Stimulated activated CD4-positive, alpha-beta T cell treated with anti-CD3 and anti-CD28 coated beads, Interleukin-4, amount 100 ng/mL, for 1 hour (primary cell): ENCODE measurements at places on chromosomes 2 and 18.

- DNase-seq: no peak
These were observed 1097.9 kb upstream of the CNTNAP5 start for GRCh38 chr2:122927197-122927596.

GRCh38 chr18:61475931-61476330 lies 142.7 kb downstream of the CDH20 start:
- DNase-seq: no peak

- no peak for DNase-seq
These were observed 122.3 kb downstream of the ATL2 start for GRCh38 chr2:38254796-38255195.

DNA sequence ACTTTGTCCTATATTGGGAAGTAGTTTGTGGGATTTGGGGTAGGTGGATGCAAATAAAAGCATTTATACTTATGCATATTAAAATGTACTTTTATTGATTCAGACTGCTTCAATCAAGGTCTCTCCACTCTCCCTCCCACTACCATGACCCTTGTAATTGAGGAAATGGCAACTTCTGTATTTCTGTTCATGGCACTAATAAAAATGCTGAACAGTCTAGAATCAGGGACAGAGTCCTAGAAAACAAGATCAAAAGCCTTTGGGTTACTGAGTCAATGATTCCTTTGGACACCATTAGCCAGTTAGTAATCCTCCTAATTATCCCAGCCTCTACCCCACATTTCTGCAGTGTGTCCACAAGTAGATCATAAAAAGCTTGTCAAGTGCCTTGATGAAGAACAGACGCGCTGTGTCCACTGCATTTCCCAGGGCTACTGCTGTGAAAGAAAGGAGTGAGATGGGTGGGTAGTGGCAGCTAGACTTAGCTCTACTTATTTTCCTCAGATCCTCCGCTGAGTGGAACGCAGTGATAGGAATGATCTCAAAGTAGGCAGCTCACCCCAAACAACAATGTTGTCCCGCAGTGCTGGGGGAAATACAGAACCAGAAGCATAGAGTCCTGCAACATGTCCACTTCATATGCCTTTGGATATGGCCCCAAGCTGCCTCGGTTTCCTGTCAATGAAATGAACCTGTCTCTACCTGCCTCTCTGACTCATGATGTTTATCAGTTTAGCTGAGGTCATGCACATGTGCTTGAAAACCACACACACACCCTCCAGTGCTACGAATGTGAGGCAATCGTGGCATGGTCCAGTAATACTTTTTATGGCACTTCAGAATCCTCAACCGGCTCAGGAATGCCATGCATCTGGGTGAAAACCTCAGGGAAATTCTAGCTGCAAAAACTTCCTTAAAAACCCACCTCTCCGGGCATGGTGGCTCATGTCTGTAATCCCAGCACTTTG lies 115.5 kb downstream of the COL6A3 start:
- DNase-seq: no peak

DNA sequence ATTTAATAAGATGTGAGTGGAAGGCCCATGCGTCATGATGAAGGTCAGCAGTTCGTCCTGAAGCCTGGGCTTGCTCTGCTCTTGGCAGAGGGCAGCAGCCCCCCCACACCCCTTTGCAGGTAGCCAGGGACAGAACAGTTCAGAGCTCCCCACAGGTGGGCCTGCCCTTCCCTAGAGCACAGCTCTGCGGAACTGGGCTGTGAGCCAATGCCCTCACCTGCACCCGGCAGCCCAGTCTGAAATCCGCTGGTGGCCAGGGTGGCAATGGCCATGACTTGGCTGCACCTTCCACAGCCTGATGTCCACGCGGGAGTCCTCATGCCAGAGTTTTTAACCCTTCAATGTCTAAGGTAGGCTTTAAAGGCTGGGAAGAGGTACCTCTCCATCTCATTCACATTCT lies 136.7 kb downstream of the ACKR3 start:
- no peak for DNase-seq

- no peak for DNase-seq
These were observed 4.6 kb downstream of the AGXT start for GRCh38 chr2:240873098-240873788.

GRCh38 chr2:176852667-176853066 lies 359.9 kb upstream of the HNRNPA3 start:
- DNase-seq: no peak

- no peak for DNase-seq
These were observed 78.2 kb downstream of the THNSL2 start for GRCh38 chr2:88248280-88248828.

DNA sequence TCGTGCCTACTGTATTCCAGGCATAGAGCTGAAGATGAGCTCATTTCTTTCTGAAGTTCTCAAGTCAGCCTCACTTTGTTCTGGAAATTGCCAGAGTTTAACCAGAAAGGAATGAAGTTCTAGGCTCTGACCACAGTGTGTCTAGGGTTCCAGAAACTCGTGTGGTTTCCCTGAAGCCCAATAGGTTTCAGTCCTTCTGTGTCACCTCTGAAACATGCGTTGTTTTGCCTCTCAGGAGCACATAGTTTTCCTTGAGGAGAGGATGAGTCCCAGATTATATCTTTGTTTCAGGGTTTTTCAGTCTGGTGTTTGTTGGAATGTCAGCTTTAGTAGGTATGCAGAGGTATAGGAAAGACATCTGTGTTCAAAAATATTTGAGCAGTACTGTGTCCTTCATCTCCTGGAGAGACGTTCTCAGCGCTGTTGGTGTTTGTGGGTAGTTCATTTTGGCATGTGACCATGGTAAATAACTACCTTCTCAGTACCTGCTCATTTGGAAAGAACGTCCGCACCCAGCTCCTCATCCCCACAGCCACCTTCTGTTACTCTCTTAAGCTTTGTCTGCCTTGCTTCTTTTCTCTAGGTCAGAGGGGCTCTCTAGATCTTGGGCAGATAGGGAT lies 56.6 kb downstream of the RALBP1 start:
- no peak for DNase-seq

GRCh38 chr2:32910883-32911598 lies 35.7 kb upstream of the LTBP1 start:
- no peak for DNase-seq

DNA sequence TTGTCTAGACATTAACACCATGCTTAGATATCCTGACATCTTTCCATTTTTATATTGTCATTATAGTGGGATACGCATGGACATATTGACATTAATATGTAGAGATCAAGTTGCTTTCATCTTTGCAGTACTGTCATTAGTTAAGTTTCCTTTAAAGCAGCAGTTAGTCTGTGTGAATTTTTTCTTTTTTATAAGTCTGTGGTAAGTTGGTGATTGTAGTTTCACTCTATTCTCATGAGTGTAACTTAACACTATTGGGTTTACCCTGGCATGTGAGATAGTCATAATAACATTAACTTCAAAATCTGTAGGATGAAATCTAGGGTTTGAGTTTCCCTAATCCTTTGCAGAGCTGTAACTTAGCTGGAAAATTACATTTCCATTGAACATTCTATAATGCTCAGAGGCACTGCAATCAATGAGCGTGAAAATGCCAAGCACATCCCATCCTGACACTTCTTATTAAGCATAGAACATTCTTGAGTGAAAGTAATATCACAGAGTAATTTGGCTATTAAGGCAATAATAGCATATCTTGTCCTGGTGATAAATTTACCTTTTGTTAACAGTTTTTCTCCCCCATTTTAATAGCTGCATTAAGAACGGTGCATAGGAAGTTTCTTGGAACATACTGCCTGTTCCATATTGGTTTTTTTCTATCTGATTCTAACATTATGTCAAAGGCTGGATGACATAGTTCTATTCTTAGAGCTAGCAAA lies 47.5 kb upstream of the DARS1 start:
- DNase-seq: no peak

GRCh38 chr2:67036444-67036843 lies 360.7 kb upstream of the ETAA1 start:
- no peak for DNase-seq

- DNase-seq: no peak
These were observed 143.9 kb downstream of the CAPN13 start for GRCh38 chr2:30663321-30663720.

DNA sequence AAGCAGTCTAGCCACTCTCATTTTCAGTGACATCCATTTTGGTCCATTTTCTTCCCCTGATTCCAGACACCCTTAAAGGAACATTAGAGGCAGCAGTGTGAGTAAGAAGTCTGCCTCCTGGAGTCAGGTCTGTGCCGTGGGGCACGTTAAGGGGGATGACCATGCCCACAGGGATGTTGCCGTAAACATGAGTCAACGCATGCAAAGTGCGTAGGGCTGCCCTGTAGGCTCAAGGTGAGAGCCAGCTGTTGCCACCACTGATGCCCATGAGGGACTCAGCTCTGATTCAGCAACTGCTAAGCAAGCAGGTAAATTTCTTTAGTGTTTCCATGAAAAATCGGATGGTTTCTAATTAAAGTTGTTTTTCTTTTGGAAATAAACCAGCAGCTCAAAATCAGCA lies 61.4 kb upstream of the TFCP2L1 start:
- no peak for DNase-seq

- no peak for DNase-seq
These were observed 360.7 kb downstream of the TMX3 start for GRCh38 chr18:68354176-68354575.

GRCh38 chr2:131093696-131094462 lies 619 bp upstream of the FAM168B start:
- DNase-seq: peak; percentile 12

DNA sequence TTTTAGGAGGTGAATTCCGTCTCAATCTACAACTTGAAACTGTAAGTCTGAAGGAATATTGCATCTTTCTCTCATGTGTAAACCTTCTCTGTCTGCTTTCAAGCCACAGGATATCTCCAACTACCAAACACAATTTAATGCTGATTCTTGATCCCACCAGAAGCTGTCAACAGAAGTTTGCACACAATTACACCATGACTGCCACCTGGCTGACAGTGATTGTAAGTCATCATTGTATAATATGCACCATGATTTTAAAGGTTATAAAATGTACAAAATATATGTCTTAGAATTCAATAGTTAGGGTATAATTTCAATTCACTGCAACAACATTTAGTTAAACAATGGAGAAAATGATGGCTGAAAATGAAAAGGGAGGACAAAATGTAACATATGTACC lies 18.4 kb downstream of the PREPL start:
- no peak for DNase-seq

DNA sequence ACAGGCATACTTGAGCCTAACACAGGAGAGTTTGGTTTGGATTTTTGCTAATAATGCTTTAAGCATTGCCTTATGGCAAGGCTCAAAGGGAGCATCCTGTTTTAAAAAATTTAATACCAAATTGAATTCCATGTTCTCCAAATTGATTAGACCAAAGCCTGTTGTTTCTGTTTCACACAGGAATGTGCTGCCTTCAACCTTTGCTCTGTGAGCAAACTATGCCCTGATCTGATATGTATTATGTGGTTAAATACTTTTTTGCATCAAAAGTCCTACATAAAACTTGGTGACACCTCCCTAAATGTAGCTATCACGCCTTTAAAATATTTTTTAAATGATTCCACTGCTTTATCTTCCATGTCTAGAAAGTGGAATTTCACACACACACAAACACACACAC lies 691.4 kb downstream of the CPS1 start:
- no peak for DNase-seq

GRCh38 chr2:190819840-190820301 lies 60.8 kb upstream of the GLS start:
- no peak for DNase-seq

- DNase-seq: no peak
These were observed 33.0 kb upstream of the PHLPP1 start for GRCh38 chr18:62682371-62682770.

- DNase-seq: no peak
These were observed 64.4 kb upstream of the NRP2 start for GRCh38 chr2:205617905-205618304.

DNA sequence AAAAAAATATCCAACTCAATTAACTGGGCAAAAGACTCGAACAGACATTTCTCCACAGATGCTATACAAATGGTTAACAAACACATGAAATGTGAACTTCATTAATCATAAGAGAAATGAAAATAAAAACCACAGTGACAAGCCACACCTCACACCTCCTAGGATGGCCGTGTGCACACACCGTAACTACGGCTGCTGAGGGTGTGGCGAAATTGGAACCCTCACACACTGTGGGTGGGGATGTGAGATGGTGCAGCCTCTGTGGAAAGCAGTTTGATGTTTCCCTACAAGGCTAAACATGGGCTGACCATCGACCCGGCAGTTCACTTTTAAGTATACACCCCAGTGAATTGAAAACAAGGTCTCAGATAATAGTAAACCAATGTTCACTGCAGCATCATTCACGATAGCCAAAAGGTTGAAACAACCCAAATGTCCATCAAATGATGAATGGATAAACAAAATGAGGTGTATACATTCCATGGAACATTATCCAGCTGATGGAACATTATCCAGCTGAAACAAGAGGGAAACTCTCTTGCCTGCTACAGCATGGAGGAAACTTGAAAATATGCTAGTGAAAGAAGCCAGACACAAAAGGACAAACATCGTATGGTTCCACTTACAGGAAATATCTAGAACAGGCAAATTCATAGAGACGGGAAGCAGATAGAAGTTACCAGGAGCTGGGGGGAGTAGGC lies 32.2 kb downstream of the ZAP70 start:
- peak; percentile 49 for DNase-seq

DNA sequence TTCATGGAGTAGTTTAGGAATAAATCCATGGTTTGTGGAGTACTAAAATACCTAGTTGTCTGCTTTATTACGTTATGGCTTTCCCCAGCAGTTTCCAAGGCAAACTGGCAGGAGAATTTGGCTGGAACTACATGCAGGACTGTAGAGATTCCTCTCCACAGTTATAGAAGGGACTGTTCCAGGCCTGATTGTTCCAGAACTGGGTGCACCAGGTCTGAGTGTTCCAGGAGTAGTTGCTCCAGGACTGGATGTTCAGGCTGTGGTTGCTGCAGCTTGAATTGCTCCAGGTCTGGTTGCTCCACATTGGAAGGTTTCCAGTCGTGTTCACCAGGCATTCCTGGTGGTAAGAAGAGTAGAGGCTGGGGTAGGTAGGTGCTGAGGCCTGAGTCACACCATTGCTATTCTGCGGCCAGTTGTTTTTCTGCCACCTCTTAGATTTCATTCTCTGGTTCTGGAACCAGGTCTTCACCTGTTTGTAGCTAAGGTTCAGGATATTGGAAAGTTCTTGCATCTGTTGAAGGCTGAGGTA lies 28.1 kb downstream of the SGPP2 start:
- no peak for DNase-seq

DNA sequence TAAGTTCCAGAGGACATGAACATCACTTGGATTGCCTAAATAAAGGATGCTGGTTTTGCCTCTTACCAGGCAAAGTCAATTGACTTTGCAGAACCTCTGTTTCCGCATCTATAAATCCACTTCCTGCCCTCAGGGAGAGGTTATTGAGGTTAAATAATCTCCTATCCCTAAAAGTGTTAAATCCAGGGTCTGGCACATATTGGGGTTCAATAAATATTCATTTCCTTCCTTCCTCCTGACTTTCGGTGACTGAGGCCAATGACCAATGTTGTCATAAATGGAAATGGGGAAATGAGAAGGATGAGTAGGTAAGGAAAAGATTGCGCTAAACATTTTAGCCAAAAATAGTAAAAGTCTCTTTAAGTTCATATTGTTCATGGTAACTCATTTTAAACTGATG lies 16.0 kb downstream of the BCL2 start:
- no peak for DNase-seq

- no peak for DNase-seq
These were observed 22.1 kb downstream of the B3GNT2 start for GRCh38 chr2:62217970-62218369.
